ENCODE measurements at places on chromosomes 6 and 20.

DNA sequence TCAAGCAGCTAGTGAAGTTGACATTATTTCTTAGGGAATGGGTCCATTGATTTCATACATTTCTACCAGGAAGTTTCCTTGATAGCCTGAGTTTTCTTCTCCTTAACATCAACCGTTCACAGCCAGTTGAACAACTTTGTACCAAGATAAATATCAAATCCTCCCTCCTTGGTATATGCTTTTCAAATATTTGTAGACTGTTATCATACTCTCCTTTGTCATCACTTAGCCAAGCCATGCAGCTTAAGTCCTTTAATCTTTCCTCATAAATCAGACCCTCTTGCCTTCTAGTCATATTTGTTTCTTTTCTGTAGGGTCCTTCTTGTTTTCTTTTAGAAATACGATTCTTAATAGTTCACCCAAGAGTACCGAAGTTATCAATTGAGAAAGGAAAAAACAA, 25.6 kb downstream of the RFX6 start:
- DNase-seq = no peak

DNA sequence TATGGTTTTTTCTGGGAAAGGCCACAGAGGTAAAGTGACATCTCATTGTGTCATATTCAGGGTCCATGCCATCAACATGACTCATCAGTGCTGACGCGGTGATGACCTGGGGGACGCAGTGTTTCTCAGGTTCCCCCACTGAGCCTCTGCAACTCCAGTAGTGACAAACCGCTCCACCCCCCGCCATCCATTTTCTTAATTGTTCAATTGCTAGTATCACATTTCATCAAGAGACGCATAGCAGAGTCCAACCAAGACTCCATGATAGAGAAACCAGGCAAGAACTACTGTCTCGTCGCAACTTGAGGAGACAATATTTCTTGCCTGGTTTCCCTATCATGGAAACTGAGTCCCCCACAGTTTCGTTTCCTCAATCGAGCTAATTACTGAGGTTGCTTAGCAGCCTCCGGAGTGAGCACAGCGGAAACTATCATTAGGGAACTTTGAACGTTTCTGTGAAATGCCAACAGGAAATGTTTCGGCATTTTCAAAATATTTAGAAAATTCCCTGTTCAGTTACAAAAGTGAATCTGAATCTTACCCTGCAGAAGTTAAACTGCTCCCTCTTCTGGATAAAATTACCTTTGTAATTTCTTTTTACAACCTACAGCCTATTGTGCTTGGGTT, 12.2 kb upstream of the SERPINB1 start:
- DNase-seq = no peak

DNA sequence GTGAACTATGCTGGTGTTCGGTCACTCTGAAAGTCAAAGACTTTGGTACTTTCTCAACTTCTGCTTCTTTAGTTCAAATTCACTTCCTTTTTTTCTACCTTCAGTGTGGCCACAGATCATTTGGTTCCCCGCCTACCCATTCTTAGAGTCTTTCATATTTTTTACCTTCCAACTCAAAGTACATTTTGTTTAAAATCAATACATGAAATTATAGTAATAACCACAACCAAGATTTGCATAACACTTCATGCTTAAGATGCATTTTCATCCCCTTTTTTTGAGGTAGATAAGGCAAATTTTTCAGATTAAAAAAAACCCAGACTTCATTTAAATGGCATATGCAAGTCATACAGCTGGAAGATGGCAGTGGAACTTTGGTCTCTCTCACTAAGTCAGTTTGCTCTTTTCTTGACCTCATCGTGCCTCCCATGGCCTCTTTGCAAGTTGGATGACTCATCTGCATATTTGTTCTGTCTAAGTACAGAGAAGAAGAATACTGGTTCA, 11.9 kb upstream of the CNR1 start:
- DNase-seq = no peak

DNA sequence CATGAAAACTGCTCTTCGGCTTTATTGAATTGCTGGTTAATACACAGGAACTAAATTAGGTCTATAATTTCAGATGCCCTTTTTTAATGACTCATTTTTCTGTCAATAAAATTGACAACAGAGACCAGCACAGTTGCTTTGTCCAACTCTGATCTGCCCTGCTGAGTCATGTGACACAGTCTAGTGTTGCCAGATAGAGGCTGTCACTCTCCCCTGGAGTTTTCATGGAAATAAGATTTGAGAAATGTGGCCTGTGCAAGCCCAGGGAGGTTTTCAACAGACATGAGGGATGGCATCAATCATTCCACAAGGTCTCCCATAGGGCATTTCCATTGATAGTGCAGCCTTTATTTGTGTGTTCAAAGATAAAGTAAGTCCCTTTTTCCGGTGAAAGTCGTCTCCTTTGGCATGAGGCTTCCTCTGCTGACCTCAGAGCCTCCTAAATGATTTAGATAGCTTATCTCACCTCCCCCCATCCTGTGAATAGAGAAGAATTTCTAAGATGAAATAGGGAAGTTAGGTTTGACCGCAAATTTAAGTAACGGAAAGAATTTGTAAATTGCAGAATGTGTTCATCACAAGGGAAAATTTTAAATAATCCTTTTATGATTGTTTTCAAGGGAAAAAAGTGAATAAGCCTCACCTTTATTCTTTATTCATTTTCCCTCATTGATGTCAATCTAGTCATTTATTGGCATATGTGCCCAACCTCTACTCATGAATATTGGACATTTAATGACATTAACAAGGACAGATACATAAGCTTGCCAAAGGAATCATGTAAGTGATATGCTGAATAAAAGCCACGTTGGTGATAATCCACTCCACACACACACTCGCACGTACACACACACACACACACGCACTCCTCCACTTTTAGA, 277.7 kb downstream of the ADGB start:
- DNase-seq = no peak

GRCh38 chr6:36130667-36131510, 576 bp downstream of the MAPK13 start:
- DNase-seq = peak; percentile 82

- DNase-seq = no peak
Observed at GRCh38 chr6:43985329-43985728, 141.9 kb downstream of the MRPL14 start.

- no peak for DNase-seq
Observed at GRCh38 chr6:102300350-102300749, 906.8 kb downstream of the GRIK2 start.

DNA sequence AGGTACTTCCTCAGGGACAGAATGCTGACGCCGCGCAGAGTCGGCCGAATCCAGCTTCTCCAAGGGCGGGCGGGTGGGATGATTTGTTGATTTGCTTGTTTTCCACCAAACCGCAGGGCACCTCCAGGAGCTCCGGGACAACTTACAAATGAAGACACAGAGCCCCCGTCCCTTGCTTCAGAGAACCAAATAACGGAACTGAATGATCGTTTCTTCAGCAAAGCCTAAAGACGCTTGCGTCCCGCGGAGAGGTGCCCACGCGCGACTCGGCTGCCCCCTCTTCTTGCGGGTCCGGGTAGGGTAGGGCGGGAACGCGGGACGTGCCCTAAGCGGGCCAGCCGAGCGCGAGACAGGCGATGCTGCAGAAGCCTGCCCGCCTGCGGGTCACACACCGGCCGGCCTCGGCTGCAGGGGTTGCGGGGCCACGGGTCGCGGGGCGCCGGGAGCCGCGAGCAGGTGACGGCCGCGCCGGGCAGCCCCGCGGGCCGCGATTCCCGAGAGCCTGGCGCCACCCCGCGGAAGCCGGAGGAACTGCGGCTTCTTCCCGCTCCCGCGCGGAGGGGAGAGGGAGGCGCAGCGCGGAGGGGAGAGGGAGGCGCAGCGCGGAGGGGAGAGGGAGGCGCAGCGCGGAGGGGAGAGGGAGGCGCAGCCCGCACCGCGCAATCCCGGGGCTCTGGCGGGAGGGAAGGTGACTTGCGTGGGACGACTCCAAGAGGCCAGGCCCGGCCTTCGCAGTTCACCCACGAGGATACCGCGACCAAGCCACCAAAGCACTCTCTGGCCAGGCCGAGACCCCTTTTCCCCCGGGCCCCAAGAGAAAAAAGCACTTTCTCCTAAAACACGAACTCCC, 7.7 kb upstream of the FOXF2 start:
- DNase-seq = peak; percentile 61

DNA sequence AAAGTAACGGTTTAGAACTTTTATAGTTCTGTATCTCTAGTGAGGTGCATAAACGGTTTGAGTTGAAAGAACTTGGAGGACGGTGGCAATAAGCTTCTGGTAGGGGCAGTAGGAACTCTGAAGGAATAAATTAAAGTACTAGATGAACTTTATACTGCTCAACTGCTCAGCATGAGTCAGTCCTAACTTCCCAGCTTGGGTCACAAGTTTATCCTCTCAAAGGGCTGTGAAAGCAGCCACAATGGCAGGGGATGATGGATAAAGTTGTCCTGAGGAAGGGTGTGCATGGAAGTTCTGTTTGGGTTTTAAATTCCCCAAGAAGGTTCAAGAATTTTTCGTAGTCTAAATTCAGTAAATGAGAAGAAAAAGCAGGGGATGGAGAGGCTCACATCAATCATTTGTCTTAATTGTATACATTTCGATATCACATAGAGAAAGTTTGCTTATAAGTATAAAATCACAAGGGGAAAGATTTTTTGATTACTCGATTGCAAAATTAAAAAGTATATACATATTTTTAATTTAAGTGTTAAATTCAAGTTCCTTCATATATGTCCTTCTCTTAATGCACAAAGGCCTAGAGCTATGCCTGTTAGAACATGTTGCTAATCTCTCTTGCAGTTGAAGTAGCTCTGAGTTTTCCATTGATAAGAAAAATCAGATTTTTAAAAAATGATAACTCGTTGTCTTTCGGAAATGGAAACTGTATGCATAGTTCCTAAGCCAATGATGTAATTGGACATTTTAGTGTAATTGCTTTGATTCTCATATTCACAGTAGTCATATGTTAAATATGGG, 55.3 kb upstream of the JAG1 start:
- DNase-seq = no peak

- DNase-seq = no peak
Observed at GRCh38 chr6:107679457-107679856, 144.7 kb downstream of the SCML4 start.

DNA sequence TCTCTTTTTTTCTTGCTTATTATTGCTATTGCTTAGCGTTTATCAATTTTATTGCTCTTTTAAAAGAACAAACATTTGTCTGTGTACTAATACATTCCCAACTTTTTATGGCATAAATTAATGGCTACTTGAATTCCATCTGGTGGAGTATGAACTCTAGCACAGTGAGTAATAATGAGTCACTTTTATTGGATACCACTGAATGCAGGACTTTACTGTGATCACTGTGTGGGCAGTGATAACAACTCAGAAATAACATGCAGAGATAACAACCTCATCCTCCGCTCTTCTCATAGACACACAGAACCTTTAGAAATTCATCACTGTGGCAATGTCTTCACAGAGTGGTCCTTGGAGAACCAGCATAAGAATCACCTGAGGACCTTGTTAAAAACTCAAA, 174.9 kb upstream of the PRND start:
- DNase-seq = no peak

DNA sequence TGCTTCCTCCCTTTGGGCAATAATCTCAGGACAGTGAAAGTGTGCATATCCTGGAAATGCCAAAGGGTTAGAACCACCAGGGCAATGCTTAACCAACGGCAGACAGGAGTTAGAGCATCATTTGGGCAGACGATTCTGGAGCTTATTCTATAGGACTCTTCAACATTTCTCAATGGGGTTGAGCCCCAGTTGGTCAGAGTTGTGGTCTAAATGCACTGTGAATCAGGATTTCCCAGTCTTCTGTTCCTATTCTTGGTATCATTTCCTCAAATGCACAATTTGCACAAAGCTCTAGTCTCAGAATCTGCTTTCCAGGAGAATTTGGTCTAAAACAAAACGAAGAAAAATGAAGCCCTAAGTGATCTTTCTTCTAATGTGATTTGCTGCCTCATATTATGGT, 389.6 kb upstream of the JAG1 start:
- no peak for DNase-seq

GRCh38 chr20:60055740-60056139, 97.5 kb downstream of the CDH26 start:
- DNase-seq = peak; percentile 18

- no peak for DNase-seq
Observed at GRCh38 chr6:168560126-168560525, 119.1 kb downstream of the SMOC2 start.

GRCh38 chr6:110859335-110859792, 15.2 kb upstream of the AMD1 start:
- no peak for DNase-seq

- no peak for DNase-seq
Observed at GRCh38 chr6:135030532-135031178, 24.0 kb downstream of the HBS1L start.

DNA sequence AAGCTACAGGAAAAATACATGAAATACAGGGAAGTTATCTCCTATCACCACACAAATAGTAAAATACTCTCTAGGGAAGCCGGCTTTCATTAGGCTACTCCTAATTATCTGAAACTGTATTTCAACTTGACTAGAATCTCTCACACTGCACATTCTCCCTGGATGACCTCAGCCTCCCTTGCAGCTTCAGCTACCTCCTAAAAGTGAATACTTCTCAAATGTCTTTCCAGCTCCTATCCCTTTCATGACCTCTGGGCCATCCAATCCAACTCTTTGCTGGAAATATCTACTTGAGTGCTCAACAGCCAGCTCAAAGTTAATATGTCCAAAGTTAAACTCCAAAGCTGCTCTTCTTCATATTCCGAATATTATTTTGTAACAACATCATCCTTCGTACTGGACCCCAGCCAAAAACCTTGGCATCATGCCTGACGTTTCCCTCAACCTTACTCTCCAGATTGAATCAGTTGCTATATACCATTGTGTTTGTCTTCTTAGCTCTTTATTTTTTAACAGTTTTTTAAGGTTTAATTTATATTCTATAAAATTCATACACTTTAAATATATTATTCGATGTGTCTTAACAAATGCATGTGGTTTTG, 29.4 kb upstream of the KIF6 start:
- no peak for DNase-seq

GRCh38 chr6:129009851-129010250, 126.9 kb downstream of the LAMA2 start:
- DNase-seq = peak; percentile 18

DNA sequence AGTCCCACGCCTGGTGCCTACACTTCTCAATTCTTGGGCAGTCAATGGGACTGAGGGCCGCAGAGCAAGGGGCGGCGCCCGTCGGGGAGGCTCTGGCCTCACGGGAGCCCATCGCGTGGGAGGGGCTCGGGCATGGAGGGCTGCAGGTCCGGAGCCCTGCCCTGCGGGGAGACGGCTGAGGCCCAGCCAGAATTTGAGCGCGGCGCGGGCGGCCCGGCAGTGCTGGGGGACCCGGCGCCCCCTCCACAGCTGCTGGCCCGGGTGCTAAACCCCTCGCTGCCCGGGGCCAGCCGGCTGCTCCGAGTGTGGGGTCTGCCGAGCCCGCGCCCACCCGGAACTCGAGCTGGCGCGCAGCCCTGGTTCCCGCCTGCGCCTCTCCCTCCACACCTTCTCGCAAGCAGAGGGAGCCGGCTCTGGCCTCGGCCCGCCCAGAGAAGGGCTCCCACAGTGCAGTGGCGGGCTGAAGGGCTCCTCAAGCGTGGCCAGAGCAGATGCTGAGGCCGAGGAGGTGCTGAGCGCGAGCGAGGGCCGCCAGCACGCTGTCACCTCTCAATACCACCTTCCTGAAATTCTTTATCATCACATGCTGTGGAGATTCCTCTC, 58.5 kb downstream of the BAK1 start:
- no peak for DNase-seq
